ENCODE measurements at places on chromosomes 4 and X.

- no peak for DNase-seq
These were observed 262.6 kb downstream of the STIM2 start for GRCh38 chr4:27123123-27123768.

- no peak for DNase-seq
These were observed 10.7 kb downstream of the TRPC5OS start for GRCh38 chrX:111886678-111887077.

- peak; percentile 57 for DNase-seq
These were observed 2.7 kb upstream of the RENBP start for GRCh38 chrX:153947009-153947769.

GRCh38 chr4:41380511-41381157, 123.9 kb downstream of the UCHL1 start:
- DNase-seq, result no peak

GRCh38 chr4:35124106-35124505, 1120.2 kb downstream of the ARAP2 start:
- DNase-seq, result no peak

DNA sequence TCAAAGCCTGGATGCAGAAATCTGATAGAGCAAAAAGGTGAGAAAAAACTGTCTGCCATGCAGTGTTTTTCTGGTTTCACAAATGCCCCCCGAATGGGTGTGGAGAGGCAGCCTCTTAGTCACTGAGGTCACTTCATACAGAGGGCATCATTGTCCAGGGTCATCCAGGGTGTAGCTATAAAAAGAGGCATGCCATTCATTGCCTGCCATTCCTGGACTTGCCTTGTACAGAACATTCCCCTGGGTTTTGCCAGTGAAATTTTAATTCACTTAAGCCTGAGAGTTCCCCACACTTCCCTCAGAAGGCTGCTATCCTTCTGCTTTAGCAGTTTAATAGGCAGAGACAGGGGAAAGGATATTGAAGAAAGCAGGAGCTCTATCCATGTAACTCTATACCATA, 230.3 kb downstream of the UNC5C start:
- DNase-seq, result no peak

GRCh38 chr4:101348367-101348827, 1.1 kb upstream of the PPP3CA start:
- no peak for DNase-seq

DNA sequence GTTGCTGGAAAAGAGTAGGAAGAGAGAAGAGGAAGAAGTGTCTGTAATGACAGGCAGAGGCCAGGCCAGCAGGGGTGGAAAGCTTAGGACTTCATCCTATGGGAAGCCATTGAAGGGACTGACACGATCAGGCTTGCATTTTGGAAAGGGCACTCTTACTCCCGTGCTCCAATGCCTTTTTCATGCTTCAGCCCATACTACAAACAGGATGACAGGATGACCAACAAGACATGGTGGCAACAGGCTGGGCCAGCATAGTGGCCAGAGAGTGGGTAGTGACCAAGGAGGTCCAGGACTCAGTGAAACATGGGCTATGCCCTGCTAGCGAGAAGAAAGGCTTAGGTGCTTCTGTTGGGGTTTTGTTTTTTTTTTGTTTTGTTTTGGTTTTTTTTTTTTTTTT, 2.6 kb upstream of the KLF3 start:
- DNase-seq, result no peak

DNA sequence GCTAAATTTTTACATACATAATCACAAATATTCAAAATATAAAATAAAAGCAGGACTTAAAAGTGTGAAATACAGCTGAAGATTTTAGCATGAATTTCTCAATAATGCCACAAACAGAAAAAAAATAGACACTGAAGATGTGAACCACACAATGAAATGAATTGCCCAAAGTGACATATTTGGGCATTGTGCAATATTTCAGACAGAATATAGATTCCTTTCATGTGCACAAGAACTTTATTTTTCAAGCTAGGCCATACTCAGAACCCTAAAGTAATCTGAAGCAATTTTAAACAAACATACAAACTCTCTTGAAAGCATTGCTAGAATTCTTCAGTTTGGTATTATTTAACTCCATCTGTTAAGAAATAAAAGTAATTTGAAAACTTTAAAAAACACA, 764.1 kb downstream of the STIM2 start:
- no peak for DNase-seq

DNA sequence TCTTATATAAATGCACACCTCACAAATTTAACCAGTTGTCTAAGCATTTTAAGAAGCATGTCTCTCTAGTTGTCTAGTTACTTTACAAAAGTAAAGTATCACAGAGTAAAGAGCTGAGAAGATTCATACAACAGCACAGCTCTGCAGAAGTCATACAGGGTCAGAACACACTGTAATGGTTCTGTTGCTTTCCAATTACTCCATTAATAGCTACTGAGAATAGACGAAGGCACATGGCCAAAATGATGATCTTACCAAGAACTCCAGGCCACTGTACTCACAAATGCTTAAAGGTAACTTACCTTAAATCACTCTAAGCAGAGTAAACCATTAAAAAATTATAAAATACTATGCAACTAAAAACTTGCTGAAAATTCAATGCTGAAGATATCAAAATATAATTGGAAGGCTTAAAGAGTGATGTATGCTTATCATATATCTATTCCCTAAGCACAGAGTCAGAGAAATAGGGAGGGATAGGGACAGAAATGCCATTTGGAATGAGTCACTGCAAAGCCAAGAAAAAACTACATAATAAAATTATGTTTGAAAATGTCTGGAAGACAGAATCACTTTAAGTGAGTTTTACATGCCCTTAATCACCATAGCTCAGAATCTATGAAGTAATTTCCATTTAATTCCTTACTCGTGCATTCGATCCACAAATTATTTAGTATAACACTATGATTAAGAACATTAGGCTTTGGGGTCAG, 71.0 kb downstream of the DDX60L start:
- no peak for DNase-seq

DNA sequence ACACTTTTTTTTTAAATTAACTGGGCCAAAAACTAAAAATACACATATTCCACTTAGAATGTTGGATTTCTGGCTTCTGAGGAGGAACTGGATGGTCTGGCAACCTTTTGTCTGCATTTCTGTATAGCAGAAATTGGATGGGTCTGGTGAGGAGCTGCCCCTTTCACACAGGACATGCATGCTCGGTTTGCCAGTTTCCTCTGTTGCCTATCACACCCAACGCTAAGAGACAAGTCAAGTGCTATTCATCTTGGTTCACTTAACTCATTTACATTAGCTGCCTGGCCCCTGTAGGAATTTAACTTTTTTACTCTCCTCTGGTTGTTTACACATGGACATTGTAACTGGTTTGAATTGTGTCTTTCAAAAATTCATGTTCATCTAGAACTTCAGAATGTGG, 195.7 kb downstream of the PACRGL start:
- no peak for DNase-seq

- DNase-seq, result no peak
These were observed 15.5 kb downstream of the TNIP3 start for GRCh38 chr4:121148621-121149020.

DNA sequence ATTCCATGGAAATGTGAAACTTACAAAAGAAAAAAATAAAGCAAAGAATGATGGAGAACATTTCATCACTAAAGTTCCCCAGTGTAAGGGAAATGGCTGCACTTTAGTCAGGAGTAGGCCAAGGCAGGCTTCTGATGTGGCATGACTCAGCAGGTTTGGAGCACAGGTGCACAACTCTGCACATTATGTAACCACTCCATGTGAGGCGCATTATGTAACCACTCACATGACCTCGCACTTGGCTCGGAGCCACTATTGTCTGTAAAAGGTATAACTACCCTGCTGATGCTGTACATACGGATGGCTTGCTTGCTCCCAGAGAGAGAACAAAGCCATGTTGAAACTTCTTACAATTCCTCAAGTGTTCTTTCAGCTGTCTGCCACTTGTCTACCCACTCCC, 727.6 kb downstream of the TRAM1L1 start:
- DNase-seq, result no peak

GRCh38 chrX:54495814-54496516, at the start of gene FGD1:
TSS of gene FGD1 (minus strand) at chrX:54496234. CDS start at chrX:54495432, 802 bp downstream.
- DNase-seq, result no peak

DNA sequence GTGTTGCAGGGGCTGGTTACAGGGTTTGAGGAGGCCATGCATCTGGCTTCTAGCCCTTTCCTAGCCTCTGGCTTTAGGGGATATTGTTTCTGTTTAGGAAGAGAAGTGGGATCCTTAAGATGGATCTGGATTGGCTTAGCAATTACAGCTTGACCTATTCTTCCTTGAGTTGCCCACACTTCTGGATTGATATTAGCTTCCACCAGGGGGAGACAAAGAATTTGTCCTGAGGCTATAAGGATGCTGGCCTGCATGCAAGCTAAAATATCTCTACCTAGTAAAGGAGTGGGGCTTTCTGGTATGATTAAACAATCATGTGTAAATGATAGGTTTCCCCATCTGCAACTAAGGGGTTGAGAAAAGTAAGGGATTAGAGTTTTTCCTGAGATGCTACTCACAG, 117.2 kb downstream of the TEX13C start:
- DNase-seq, result no peak

GRCh38 chr4:23039818-23040217, 347.1 kb downstream of the GBA3 start:
- no peak for DNase-seq

GRCh38 chr4:52833941-52834525, 28.1 kb upstream of the RASL11B start:
- no peak for DNase-seq
